ENCODE measurements at places on chromosomes 1 and 21. TPM values are rescaled to one million over a fixed set of nuclear protein-coding genes. Genes with fewer than 3 reads are reported as not detected.

Gene VAV3
- polyA plus RNA-seq: 4.8 TPM

Gene KCNJ6
- polyA plus RNA-seq: 0.99 TPM

Gene DDR2
- polyA plus RNA-seq: 60.7 TPM

Gene GJA8
- polyA plus RNA-seq: not detected

Gene DMRTA2
- polyA plus RNA-seq: not detected

Gene OLIG2
- polyA plus RNA-seq: not detected

Gene SEMA6C
- 73.7 TPM for polyA plus RNA-seq

DNA sequence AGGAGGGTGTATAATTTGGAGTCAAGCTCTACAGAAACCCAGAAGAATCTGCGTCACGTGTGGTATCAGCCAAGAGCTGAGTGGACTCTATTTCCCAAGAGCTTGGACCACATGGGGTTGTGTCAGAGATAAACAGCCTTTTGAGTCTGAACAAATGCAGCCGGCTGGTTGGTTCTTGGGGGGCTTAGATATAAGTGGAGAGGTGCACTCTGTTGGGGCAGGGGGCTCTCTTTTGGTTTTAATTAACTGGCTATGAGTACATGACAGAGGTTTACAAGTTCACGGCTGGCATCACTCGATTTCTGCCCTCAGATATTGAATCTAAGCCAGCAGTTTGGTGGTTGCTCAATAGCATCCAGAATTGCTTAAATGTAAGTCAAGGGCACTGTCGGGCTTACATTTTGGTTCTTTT, 501 bp upstream of the MRAP start:
- no peak for DNase-seq

- DNase-seq: no peak
Measured at GRCh38 chr1:240526312-240526711, 85.6 kb downstream of the GREM2 start.

DNA sequence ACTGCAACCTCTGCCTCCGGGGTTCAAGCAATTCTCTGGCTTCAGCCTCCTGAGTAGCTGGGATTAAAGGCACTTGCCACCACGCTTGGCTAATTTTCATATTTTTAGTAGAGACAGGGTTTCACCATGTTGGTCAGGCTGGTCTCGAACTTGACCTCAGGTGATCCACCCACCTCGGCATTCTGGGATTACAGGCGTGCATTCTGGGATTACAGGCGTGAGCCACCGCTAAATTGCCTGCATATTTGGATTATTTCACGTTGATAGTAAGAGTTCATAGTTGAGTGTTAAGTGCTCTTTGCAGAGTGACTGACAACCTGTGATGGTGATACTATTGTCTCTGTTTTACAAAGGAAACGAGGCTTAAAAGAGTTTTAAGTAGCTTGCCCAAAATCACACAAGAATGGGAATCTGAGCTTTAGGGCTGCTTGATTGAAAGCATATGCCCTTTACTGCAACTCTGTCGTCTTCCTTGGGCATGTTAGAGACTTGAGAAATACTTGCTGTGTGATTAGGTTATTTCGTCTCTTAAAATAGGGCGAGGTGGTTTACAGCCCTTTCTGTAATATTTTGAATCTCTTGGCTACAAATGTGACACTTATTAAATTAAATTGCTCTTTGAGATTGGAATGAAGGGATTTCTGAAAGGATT, 12.4 kb downstream of the CDC42 start:
- no peak for DNase-seq

DNA sequence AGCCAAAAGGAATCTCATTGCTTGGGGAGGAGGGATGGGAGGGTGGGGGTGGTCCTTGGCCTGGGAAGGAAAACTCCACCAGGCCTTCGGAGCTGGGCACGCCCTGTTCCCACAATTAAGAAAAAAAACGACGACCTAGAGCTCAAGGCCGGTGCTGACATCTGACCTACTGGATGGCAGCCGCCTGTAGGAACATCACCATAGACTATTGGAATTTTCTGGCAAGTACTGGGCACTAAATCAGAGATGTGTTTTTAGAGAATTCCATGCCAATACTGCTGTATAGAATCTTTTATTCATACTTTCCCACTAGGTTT, 729 bp downstream of the NADK start:
- no peak for DNase-seq

GRCh38 chr1:151574575-151575529, 34.7 kb downstream of the TUFT1 start:
- DNase-seq: no peak

- DNase-seq: peak; percentile 96
Measured at GRCh38 chr1:165376041-165376810, 19.7 kb upstream of the LMX1A start.

DNA sequence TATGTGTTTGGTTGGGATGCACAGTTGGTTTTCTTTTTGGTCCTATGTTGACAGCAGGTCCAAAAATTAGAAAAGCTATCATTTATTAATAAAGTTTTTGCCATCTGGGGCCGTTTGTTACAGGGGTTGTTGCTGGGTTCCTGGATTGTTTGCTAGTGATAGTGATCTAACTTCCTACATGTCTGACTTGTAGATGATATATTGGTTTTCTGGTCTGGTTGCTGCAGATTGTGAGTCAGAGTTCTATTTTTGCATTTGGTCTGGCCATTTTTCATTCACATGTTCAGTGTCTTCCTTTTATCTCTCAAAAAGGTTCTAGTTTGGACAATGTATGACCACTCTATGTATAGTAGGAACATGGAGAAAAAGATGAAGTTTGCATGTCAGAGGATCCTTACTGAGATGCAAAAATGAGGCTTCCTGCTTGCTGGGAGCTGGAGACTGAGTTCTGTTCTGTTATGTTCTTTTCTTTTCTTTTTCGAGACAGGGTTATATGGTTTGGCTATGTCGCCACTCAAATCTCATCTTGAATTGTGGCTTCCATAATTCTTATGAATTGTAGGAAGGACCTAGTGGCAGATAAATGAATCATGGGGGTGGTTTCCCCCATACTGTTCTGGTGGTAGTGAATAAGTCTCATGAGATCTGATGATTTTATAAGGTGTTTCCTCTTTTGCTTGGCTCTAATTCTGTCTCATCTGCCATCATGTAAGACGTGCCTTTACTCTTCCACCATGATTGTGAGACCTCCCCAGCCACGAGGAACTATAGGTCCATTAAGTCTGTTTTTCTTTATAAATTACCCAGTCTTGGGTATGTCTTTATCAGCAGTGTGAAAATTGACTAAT, 4.2 kb upstream of the NVL start:
- DNase-seq: no peak

- DNase-seq: peak; percentile 96
Measured at GRCh38 chr1:201503397-201504176, 3.3 kb downstream of the CSRP1 start.

DNA sequence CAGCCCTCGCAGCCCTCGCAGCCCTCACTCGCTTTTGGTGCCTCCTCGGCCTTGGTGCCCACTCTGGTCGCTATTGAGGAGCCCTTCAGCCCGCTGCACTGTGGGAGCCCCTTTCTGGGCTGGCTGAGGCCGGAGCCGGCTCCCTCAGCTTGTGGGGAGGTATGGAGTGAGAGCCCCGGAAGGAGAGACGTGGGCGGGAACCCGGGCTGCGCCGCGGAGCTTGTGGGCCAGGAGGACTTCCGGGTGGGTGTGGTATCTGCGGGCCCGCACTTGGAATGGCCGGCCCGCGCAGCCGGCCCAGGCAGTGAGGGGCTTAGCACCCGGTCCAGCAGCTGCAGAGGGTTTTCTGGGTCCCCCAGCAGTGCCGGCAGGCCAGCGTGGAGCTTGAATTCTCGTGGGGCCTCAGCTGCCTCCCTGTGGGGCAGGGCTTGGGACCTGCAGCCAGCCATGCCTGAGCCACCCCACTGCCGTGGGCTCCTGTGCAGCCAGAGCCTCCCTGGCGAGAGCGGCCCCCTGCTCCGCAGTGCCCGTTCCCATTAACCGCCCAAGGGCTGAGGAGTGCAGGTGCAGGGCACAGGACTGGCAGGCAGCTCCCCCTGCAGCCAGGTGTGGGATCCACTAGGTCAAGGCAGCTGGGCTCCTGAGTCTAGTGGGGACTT, 9.9 kb upstream of the CFHR2 start:
- no peak for DNase-seq

GRCh38 chr1:106960412-106960811, 96.1 kb upstream of the PRMT6 start:
- no peak for DNase-seq

GRCh38 chr1:158998781-158999161, 10.9 kb upstream of the IFI16 start:
- peak; percentile 87 for DNase-seq
